Neuronal stem cell (in vitro differentiated cells): ENCODE measurements at places on chromosomes 7 and 10.

GRCh38 chr10:64306729-64307327 lies 785.6 kb downstream of the REEP3 start:
- no peak for DNase-seq

DNA sequence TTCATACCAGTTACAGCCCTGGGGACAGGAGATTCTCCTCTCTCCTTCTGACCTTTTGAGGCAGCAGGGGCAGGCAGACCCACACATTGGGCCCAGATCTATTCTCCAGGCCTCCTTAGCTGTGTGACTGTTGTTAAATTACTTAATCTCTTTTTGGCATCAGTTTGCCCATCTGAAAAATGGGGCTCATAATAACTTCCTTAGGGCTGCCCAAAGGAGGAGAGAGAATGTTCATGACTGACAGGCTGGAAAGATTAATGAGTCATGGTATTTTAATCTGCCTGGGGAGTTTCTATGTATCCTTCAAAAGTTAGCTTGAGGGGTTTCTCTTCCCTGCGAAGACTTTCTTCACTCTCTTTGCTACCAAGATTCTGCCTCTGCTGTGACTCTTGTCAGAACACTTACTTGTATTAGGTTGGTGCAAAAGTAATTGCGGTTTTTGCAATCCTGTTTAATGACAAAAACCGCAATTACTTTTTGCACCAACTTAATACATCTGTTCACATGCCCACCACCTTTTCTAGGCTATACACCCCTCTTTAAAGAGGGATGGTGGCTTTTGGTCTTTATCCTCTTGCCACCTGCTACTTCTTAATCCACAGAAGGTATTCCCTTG lies 83.4 kb downstream of the ARID5B start:
- DNase-seq = no peak

GRCh38 chr7:48424731-48425130 lies 253.5 kb downstream of the ABCA13 start:
- DNase-seq = peak; percentile 4

DNA sequence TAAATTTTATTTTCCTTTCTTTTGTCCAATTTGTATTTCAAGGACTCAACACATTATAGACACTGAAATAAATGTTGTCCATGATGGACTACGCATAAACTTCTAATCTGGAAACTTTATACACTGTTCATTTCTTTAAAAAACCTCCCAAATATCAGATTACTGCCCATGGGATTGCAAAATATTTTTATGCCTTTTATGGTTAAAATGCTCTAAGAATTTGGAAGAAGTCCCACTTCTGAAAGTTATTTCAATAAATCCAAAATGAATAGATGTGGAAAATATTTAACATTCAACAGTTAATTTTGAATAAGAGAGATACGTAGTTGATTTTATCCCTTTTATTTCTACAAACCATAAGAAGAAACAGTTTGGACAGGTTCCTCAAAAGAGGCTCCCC lies 46.1 kb downstream of the CABCOCO1 start:
- no peak for DNase-seq

DNA sequence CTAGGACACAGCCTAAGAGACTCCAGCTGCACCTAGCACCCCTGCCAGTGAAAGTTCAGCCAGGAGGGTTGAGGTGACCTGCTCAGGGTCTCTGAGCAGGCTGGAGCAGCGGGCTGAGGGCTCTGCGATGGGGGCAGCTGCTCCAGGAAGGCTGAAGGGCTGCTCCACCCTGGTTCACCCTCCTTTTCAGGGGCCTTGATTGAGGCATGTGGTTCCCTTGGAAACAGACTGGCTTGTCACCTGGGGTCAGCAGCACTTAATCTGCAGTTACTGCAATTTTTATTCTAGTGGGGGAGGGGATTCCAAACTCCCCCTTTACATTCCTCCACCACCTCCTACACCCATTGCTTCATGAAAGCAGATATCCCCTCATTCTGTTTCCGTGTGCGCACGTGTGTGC lies 85.3 kb upstream of the UNC5B start:
- DNase-seq = no peak

DNA sequence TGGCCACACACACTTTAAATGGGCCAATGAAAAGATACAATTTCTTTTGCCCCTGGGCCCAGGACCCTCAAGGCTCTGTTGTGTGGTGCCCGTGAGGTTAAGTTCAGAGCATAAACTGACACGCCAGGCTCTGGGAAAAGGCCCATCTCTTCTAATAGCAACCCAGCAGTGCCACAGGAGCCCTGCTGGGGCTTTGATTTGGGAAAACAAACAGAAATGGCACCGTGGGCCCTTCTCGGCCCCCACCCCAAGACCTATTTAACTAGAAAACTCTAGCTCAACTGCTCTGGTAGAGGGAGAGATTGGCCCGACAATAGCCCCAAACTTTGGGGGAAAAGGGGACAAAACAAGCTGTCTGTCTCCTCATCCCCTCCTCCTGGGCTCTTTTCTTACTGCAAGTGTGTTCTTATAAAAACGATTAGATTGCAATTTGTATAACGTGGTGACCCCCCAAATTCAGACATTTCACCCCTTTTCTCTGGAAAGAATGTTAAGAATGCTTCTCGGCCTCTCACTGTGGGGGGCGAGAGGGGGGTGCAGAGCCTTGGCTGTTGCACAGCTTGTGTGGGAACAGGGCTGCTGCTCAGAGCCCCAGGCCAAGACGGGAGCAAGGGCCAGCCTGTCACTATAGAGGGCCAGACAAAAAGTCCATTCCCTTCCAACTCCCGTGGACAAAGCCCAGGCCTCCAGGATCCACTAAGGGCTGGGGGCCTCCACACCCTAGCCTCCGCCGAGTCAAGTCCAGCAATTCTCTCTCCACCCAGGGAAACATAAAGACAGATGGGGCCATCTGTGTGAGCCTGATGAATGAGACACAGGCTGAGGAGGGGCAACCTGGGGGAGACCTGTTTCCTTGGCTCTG lies 26.8 kb downstream of the DPCD start:
- peak; percentile 40 for DNase-seq

DNA sequence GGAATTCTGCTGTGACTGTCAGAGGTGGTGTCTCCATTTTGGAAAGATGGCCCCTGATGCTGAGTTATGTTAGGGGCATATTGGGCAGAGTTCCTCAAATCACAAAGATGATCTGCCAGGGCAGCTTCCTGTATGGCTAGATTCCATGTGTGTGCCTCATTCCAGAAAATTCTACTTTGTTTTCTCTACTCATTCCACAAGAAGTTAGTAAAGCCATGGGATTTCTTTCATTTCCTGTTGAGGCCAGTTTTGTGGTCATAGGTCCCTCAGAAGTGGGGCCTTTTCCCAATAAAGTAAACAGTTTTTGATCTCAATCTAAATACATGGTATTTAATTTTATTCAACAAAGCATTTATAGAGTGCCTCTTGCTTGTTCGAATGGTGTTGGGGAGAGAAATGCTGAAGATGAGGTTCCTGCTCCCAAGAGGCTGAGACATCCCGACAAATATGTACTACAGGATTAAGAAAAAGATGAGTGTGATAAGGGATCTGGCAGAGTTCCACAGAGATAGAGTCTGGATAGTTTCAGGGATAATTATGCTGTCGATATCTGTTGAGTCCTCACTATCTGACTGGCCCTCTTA lies 33.0 kb downstream of the MINDY4 start:
- DNase-seq = no peak

- DNase-seq = no peak
Observed at GRCh38 chr10:62000726-62001125, 99.2 kb downstream of the ARID5B start.

- no peak for DNase-seq
Observed at GRCh38 chr10:98331885-98332284, 63.9 kb upstream of the LOXL4 start.

DNA sequence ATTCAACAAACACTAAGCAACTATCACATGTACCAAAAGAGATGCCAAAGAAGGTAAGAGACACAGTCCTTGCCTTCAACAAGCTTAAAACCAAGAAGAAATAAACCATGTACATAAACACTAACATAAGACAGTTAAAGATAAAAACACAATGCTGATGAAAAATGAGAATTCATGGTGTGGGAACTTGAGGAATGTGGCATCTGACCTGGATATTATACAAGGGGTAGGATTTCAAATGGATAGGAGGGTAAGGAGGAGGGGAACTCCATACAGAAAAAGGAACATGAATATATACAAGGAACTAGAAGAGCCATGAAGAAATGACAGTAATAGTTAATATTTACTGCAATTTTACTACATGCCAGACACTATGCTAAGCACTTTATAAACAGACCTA lies 11.0 kb downstream of the HIBADH start:
- no peak for DNase-seq

DNA sequence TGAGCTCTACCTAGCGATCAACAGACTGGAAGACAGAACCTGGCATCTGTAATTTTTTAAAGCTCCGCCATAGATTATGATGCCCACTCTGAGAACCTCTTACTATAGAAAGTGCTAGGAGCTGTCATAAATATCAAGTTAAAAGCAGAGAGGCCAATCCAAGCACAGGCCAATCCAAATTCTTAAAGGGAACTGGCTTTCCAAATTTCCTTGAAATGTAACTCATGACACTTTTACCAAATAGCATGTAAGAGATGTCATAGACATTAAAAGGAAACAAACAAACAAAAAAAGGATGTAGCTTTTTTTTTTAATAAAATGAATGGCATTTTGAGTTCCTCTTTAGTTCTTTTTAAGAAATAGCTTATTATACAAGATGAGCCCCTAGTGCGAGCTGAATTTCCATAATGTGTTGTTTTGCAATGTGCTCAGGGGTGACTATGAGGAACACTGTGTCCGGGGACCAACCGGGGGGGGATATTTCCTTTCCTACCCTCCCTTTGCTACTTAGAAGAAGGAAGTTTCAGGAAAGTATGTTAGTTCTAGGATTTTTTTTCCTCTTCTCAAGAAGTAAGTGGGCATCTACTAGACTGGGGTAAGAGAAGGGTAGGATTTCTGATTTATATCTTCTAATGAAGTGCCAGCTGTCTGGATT lies 23.7 kb upstream of the MRC1 start:
- no peak for DNase-seq
